ENCODE measurements at places on chromosomes 2 and 18. TPM values are rescaled to one million over a fixed set of nuclear protein-coding genes. Genes with fewer than 3 reads are reported as not detected.

DNA sequence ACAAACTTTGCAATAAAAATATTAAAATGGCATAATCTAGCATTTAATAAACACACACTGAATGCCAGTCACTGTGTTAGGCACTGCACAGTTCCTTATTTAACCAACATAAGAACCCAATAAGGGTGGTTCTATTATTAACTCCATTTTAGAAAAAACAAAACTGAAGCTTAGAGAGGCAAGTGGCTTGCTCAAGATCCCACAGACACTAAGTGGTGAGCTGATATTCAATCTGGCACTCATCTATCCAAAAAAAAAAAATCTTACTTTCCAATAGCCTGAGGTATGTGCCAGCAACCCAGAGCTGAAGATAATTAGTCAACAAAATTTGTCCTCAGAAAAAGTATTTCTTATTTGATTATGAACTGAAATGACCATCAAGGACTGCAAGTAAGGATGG, 799 bp downstream of the CYTIP start:
- no peak for DNase-seq

DNA sequence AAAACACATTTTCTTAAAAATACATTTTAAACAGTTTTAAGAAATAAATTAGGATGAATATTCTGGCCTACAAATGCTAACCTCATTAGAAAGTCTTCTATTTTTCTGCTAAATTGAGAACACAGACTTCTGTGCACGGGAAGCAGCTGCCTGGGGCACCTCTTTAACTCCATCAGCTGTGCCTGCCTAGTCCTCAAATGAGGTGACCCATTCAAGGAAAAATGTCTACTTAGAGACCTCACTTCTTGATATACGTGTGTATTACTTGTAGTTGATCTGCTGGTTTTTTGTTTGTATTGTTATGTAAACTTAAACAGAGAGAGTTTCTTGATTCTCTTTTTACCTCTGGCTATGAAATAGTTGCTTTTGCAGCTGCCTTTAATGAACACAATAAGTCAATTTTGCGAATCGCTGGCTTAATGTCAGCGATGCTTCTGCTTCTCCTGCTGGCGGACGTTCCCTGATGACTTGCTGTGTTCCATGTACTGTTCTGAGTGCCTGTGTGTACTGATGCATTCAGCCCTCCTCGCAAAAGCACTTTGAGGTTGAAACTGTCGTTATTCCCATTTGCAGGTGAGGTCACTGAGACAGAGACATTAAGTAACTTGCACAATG, 88.7 kb upstream of the TXNDC2 start:
- no peak for DNase-seq

AQP12A gene
- not detected for total RNA-seq

DNA sequence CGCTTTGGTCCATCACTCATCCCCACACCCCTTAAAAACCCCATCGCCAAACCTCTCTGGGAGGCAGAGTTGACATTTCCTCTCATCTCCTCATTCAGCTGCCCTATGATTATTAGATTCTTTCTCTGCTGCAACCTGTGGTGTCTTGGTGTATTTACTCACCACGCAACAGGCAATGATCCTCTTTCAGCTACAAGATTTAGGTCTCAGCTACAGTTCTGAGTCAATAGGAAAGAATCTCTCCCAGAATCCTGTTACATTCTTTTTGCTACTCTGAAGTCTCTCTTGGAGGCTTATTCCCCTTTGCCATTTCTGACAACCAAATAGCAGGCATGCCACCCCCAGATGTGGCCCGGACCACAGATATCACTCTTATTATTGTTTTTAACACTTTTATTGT, 468.3 kb upstream of the GYPC start:
- peak; percentile 9 for DNase-seq

DNA sequence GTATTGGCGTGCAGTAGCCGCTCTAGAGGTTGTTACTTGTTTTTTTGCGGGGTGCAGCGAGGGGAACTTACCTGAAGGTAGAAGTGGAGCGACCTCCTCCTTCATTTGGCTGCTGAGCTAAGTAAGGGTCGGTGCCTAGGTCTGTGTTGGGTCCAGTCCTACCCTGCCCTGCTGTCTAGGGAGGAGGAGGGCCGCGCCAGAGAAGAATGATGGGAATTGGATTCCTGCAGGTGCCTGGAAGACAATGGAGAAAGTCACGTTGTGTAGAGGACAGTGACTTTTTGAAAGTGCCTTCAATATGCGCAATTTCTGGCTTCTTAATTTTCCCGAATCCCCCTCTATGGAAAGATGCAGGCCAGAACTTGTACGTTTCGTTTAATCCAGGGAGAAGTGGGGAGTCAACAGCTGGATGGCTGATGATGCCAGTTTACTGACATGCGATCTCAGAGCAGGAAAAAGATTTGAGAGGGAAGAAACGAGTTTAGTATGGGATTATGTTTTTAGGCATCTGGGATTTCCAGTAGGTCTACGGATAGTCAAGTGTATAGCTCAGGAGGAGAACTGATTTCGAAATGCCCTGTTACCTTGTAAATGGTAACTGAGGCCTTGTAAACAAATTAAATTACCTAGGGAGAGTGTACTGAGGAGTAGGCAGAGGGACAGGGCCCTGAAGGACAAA, 653 bp downstream of the MRPS9 start:
- DNase-seq = no peak

TLX2 gene
- not detected for total RNA-seq

GRCh38 chr18:51013259-51013658, 16.8 kb upstream of the SMAD4 start:
- no peak for DNase-seq

GRCh38 chr2:44464437-44464836, 102.7 kb downstream of the CAMKMT start:
- DNase-seq = no peak

- DNase-seq = no peak
Observed at GRCh38 chr2:113039719-113040118, 12.9 kb downstream of the IL36B start.

STARD6 gene
- not detected for total RNA-seq

TUBA4B gene
- not detected for total RNA-seq

- no peak for DNase-seq
Observed at GRCh38 chr18:70645971-70646370, 357.1 kb downstream of the SOCS6 start.

GRCh38 chr18:22667616-22668422, 250.1 kb upstream of the CTAGE1 start:
- DNase-seq = peak; percentile 99

DNA sequence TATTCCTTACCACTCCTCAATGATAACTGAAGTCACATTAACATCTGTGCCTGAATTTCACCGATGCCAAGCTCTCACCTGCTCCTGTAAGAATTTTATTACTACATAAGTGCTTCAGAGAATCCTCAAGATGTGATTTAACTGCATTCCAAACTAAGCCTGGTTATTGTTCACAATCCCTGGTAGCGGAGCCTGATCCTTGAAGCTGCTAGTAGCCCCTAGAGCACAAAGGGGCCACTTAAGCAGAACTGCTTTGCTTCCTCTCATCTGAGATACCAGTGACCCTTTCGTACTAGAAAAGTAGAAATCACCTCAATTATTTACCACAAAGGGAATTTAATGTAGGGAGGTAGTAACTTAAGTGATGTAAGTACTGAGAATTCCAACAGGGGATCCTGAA, 529.6 kb downstream of the CPS1 start:
- no peak for DNase-seq

MRPL30 gene
- 34.9 TPM for total RNA-seq

DNA sequence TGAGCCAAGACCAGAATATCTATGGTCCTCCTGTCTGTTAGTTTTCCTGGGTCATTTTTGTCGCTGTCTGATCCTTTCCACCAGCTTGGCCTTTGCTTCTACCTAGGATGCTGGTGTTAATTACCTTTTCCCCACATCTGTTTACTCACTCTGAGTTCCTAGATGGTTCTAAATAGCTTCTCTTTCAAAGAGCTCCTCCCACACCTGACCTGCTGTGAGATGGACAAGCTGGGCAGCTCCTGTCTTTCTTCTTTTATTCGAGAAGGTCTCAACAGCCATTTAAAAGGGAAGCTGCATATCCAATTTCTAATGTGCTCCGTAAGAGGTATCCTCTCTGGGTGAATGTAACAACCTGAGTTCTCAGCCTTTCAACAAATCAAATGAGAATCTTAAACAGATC, 156.2 kb downstream of the HRH4 start:
- no peak for DNase-seq

KRTCAP3 gene
- total RNA-seq = not detected

ORC2 gene
- 13.6 TPM for total RNA-seq

DNA sequence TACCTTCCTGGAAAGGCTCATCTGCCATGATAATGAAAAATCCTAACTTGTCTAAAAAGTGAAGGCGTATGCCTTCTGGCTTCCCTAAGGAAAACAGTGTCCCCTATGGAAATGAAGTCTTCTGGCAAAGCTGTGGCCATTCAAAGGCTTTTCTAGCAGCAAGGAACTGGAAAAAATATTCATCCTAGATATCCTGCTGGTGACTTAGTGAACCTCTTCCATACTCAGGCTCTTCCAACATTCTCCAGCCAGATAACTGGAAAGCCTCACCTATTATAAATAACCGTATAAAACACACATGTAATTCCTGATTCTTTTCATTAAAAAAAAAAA, 84.7 kb downstream of the RBMS1 start:
- no peak for DNase-seq

GRCh38 chr2:222452422-222452950, 28.1 kb downstream of the SGPP2 start:
- peak; percentile 4 for DNase-seq

- DNase-seq = peak; percentile 92
Observed at GRCh38 chr2:209933499-209934483, 68.6 kb upstream of the RPE start.

DNA sequence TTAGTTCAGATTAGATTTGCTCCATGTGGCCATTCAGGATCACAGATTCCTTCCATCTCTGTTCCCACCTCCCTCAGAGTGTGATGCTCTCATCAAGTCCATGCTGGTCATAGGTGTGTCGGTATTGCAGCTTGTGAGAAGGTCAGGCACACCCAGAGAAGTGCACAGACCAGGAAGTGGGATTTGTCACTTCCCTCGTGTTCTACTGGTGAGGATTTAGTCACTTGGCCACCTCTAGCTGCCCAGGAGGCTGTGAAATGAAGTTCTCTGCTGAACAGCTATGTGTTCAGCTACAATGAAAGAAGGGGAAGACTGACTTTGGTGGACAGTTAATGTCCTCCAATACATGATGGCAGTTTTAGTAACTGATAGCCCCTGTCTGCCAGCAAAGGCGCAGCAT, 3.5 kb upstream of the LANCL1 start:
- DNase-seq = no peak

GCG gene
- total RNA-seq = not detected

ALPG gene
- not detected for total RNA-seq

- DNase-seq = peak; percentile 51
Observed at GRCh38 chr2:222613715-222614331, 42.1 kb downstream of the FARSB start.

DNA sequence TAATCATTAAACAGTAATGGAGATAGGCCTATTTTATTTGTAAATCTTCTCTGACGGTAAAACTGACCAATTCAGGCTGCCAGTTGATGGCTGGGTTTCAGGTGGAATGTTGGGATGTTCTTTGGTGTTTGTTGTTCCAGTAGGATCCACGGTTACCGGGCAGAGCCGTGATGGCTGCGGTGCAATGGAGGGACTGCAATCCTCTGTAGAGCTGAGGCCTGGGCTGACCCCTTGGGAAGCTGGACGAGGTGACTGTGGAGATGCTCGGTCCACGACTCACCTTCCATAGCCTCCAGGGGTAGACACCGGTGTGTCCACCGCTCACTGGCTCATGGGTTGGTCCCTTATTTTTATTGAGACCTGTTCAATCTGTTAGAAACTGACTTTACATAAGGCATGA, 42.5 kb downstream of the ZNF519 start:
- DNase-seq = peak; percentile 5

GNLY gene
- not detected for total RNA-seq

DNA sequence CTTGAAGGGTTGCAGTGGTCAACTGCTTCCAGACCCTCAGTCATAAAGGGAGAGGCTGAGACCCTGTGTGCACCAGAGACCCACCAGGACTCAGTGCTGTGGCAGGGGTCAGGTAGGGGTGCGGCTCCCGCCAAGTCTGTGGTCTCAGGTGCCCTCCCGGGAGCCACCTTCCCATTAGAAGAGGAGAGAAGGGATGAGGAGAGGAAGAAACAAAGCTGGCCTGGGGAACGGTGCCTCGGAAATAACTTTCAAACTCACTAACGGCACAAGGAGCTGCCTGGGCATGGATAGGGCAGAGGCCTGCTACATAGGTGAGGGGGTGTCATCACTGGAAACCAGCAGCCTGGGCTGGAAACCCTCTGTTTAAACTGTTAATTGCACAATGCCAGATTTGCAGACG, 84.9 kb downstream of the TPO start:
- no peak for DNase-seq

KCNG2 gene
- 6.4 TPM for total RNA-seq

GRCh38 chr2:218785103-218785502, 3.2 kb downstream of the CYP27A1 start:
- no peak for DNase-seq

DNA sequence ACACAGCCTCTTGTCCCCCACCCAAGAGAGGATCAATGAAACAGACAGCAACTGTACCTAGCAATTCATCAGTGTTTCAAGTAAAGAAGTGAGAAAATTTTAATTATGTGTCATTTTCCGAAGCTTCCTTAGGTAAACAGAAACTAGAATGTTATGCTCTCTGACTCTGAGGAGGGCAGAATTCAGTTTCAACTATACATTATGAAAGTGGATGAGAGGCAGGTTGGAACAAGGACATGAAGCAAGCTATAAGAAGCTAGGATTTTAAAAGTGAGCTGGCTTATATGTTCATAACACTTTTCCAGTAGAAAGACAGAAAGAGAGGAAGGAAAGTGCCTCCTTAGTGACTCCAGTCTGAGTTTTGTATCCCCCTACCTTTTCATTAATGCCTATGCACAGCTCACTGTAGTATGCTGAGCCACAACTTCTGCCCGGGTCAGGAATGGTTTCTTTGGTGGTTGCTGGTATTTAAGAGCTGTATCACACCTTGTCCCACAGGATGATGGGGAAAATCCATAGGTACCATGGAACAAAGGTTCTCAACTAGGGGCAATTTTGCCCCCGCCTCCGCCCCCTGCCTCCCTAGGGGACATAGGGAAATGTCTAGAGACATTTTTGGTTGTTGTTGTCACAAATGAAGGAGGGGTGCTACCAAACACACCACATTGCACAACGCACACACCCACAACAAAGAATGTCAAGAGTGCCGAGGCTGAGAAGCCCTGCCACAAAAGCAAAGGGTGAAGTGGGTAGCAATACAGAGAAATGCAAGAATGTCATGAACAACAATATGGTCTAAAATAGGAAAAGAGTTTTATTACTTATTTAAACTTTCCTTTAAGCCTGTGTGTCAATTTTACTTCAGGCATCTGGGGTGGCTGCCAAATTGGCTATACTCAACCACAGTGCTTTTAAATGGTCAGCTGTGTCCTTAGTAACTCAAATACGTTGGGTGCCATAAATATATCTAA, 161.0 kb upstream of the ZFP36L2 start:
- DNase-seq = peak; percentile 74

Measured in fibroblast of lung (primary cell).